ENCODE measurements at places on chromosomes 13 and 19. TPM values are rescaled to one million over a fixed set of nuclear protein-coding genes. Genes with fewer than 3 reads are reported as not detected.

KLK3 gene
- total RNA-seq = not detected

DNA sequence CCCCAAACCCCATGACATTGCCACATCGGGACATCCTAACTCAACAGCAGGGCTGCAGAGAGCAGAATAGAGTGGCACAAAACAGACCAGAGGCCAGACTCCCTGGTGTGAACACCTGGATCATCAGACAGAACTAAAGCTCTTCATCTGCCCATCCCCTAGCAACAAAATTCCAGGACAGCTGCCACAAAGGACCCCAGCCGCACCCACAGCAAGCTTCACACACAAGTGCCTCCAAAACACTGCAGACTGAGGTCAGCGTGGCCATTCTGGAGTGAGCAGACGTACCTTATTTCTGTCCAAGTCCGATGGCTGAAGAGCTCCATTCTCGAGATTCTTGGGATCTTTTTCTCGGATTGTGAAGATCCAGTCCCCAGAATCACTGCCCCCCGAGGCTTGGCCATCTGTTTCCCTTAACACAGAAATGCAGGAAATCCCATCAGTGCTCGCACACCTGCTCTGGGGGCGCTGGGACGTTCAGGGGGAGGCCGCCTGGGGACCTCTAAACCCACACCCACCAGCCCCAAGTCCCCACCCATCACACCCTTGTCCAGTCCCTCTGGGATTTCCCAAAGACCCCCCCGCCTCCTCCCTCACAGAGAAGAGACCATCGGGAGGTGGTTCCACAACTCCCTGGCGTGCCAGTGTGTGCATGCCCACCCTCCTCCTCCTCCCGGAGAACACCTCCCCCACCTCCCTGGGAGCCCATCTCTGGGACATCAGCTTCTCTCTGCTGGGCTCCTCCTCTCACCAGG is 115.2 kb downstream of the STK24 start:
- H3K36me3 ChIP-seq = peaks cover 31% of the 10 kb centered on the region
- no peak overlapping the region for H3K27ac ChIP-seq
- no peaks in the 10 kb centered on the region for H3K27me3 ChIP-seq
- no peak overlapping the region for H3K4me3 ChIP-seq
- no peaks in the 10 kb centered on the region for H3K4me1 ChIP-seq

GPR12 gene
- not detected for total RNA-seq

- no peak overlapping the region for H3K4me3 ChIP-seq
- H3K27me3 ChIP-seq = no peaks in the 10 kb centered on the region
- DNase-seq = no peak
- H3K4me1 ChIP-seq = peaks cover 11% of the 10 kb centered on the region
These were observed 102.5 kb downstream of the ARHGEF7 start for GRCh38 chr13:111217641-111218040.

DNA sequence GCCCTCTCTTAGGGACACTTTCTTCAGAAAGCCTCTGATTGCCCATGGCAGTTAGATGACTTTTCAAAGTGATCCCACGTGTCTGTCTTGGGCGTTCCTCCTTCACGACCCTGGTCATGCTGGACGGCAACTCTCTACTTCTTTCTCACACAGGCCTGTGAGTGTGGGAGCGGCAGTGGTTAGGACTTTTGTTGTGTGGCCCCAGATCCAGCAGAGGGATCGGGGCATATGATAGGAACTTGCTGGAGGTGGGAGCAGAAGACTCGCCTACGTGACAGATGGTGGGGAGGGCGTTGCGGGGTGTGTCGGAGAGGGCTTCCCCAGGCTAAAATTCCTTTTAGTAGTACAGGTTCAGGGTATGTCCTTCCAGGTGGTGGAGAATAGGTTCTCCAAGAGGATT is 289.5 kb upstream of the MAB21L1 start:
- H3K4me1 ChIP-seq = peaks cover 84% of the 10 kb centered on the region
- no peaks in the 10 kb centered on the region for H3K36me3 ChIP-seq
- H3K27me3 ChIP-seq = no peaks in the 10 kb centered on the region
- H3K27ac ChIP-seq = peak overlapping the region; percentile 56
- DNase-seq = no peak

DNA sequence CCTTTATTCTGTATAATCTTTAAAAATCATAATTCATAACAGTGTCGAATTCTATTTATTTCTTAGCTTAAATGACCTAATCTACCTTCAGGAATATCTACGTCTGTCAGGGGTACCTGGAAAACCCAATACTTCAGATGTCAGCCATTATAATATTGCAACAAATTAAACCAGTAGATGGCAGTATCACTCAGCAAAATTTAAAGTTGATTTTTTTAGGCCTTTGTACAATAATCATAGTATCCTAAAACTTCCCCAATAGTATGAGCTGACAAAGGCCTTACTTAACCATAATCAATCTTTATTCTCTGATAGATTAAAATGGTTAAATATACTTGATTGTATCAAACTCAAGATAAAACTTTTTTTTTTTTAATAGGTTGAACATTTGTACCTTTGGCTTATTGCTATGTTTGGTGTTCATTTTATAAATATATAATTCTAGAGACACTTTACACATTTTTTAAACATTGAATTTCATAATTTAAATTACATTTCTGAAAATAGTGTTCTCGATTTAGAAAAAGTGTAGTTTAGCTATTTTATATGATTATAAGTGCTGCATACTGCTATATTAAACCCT is 830.2 kb upstream of the SPRY2 start:
- H3K27ac ChIP-seq = no peak overlapping the region
- H3K4me1 ChIP-seq = no peaks in the 10 kb centered on the region
- no peaks in the 10 kb centered on the region for H3K36me3 ChIP-seq
- H3K4me3 ChIP-seq = no peak overlapping the region

SIGLEC12 gene
- total RNA-seq = not detected

DNA sequence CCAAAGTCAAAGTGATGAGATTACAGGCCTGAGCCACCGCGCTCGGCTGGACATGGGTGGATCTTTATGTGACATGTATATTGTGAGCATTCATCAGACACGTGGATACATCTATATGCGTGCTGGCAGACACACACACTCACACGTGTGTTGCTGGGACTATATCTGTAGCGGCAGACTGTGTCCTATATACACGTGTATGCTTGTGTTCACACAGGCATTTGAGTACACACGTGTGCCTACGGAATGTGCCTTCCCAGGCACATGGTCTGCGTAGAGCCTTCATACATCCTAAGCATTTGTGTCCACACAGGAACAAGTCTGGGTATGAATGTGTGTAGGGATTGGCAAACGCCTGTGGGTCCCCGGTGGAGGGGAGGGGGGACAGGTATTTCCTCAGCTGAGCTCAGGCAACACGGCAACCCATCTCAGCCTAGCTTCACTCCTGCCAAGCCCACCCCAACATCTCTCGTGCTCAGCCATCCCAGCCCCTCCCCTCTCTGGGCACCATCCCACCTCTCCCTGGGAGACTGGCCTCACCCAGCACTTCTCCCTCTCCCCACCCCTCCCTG is 2.6 kb downstream of the UNC13A start:
- no peaks in the 10 kb centered on the region for H3K4me1 ChIP-seq
- H3K4me3 ChIP-seq = no peak overlapping the region
- peaks cover 4% of the 10 kb centered on the region for H3K27me3 ChIP-seq
- no peak overlapping the region for H3K27ac ChIP-seq
- no peak for DNase-seq

GNG8 gene
- total RNA-seq = not detected
